HFFc6 (cell line): ENCODE measurements at places on chromosomes 1 and 21.
A peak's percentile ranks its signal among the peaks of the same experiment; 100 is the strongest.

GRCh38 chr21:45472445-45473365 is 67.7 kb downstream of the COL18A1 start:
- no peak for DNase-seq

- DNase-seq: no peak
Measured at GRCh38 chr1:61450872-61451571, 273.9 kb downstream of the TM2D1 start.

DNA sequence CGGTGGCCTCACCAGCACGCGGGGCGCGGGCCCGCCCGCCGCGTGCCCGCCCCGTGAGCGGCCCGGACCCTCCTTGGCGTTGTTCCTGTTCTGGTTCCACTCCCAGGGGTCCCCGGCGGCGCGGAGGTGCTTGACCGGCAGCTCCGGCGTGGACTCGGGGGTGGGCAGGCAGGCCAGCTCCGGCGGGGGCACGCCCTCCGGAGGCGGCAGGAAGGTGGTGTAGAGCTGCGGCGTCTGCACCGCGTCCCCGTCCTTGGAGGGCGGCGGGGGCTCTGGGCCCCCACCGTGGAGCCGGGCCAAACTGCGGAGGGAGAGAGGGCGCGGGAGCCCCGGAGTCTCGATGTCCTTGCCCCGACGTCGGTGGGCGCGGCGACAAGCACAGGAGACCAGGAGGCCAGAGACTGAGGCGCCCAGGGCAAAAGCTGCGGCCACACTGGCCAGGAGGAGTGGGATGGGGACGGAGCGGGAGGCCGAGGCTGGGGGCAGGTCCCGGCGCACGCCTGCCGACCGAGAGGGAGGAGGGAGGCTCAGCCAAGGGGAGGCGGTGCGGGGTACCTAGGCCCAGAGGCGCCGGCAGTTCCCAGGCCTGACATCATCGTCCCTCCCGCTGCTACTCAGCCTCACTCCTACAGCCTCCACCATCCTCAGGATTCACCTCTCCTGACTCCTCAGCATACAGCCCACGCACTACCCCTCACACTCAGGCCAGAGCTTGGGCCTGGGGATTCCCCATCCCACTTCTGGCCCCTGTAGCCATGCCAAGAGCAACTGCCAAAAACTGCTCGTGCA is 13.2 kb downstream of the SEMA6C start:
- no peak for DNase-seq

GRCh38 chr1:156709757-156710489 is 4.5 kb upstream of the CRABP2 start:
- DNase-seq: peak; percentile 66

- no peak for DNase-seq
Measured at GRCh38 chr1:206907304-206907991, 10.2 kb downstream of the IL24 start.

DNA sequence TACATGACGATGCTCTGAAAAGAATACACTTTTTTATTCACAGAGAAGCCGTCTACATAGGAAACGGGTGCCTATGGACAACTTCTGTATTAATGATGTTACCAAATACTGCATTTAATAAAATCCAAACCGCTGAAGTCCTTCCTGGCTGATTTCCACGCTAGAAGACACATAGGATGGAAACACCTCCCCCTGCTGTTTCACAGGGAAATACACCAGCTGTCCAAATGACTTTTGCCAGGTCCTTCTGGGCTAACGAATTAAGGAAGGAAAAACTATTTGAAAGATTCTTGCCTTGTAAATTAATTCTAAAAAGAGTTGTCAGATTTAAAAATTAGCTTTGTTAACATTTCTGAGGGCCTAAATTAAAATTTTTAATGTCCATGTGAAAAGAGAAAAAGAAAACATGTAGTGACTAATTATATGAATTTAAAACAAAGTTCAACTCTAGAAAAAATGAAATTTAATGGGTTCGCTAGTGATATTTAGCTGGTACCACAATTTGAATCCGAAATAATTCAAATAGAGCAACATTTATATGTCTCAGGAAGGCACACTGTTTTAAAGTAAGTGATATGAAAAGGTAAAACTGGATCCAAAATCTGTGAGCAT is 146.0 kb downstream of the RERE start:
- DNase-seq: peak; percentile 59

GRCh38 chr1:154497026-154497806 is 4.8 kb upstream of the TDRD10 start:
- no peak for DNase-seq

DNA sequence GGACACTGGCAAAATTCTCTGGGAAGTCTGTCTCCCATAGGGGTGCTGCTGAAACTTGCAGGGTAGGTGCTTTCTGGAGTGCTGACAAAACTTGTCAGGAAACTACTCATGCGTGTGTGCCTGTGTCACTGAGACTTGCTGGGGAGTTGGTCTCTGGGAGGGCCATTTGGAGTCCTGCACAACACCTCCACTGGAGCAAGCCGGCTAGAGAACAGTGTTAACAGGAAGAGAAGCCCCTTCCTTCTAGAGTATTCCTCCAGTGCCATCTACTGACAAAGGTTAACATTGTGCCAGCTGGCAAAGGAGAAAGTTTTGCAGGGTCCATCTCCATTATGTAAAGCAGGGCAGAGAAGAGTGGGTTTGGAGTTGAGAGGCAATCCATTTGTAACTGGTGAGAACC is 30.0 kb downstream of the ZMYM4 start:
- DNase-seq: peak; percentile 21

DNA sequence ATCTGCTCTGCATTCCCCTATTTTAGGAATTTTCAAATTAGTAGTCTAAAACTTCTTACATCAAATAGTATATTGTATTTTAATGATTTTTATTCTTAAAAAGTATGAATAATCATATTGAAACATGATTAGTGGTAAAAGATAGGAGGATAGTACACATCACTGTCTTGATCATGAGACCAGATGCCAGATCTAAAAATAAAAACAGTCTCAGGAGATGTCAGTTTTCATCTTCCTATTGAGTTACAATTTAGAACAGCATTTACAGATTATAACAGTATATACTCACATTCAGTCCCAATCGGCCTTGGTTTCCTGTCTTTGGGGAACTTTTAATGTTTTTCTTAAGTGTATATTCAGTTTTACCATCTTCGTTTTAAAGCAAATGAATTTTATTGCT is 95.9 kb downstream of the USP25 start:
- DNase-seq: no peak

DNA sequence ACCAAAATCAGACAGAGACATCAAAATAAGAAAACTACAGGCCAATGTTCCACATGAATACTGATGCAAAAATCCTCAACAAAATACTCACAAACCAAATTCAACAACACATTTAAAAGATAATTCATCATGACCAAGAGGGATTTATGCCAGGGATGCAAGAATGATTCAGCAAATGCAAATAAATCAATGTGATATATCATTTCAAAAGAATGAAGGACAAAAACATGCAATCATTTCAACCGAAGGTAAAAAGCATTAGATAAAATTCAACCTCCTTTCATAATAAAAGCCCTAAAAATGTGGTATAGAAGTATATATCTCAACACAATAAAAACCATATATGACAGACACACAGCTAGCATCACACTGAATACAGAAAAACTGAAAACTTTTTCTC is 81.5 kb upstream of the LYPLAL1 start:
- DNase-seq: peak; percentile 43

DNA sequence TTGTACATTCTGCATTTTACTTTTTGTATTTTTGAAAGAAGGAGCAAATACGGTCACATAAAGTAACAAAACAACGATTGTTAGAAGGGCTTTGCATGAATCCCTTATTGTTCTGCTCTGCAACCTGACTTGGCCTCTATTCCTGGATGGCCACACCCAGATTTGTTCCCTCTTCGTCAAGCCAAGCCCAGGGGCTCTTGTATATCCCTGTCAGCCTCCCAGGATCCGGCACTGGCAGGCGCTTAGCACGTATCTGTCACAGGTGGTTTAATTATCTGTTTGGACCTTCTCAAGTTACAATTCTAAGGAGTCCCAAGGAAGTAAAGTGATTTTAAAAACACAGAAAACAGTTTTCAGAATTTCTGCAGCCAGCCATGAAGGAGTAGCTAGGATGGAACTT is 28.0 kb downstream of the CRYAA start:
- no peak for DNase-seq

- DNase-seq: no peak
Measured at GRCh38 chr1:200638073-200638472, 17.5 kb upstream of the KIF14 start.

DNA sequence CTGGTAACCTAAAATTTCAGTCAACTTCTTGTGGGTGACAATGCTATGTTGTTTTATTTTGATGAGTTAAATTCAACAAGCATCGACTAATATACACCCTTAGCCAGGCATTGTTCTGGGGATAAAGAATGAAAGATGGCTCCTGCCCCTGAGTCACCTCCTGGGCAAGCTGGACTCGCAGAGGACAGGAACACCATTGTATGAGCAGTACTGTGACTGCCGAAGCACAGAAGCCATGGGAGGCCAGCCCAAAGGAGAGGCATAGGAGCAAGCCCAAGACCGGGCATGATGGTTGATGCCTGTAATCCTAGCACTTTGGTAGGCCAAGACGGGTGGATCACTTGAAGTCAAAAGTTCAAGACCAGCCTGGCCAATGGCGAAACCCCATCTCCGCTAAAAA is 555.2 kb downstream of the OMA1 start:
- DNase-seq: no peak

GRCh38 chr1:169059421-169059820 is 47.1 kb upstream of the ATP1B1 start:
- no peak for DNase-seq

DNA sequence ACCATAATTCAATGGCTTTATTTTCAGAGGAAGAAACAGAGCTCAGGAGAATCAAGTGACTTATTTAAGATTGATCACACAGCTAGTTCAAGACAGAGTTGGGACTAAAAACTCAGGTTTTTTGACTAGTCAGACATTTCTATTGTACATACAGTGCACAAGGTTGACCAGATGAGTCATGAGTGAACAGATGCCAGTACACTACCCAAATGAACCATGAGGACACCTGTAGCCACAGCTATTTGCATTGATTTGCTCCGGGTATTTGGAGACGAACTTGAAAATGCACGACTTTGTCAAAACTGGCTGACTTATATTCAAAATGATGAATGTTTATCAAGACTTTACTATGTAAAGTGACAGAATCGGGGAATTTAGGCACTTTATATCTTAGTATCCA is 161.7 kb upstream of the ST6GALNAC5 start:
- no peak for DNase-seq

DNA sequence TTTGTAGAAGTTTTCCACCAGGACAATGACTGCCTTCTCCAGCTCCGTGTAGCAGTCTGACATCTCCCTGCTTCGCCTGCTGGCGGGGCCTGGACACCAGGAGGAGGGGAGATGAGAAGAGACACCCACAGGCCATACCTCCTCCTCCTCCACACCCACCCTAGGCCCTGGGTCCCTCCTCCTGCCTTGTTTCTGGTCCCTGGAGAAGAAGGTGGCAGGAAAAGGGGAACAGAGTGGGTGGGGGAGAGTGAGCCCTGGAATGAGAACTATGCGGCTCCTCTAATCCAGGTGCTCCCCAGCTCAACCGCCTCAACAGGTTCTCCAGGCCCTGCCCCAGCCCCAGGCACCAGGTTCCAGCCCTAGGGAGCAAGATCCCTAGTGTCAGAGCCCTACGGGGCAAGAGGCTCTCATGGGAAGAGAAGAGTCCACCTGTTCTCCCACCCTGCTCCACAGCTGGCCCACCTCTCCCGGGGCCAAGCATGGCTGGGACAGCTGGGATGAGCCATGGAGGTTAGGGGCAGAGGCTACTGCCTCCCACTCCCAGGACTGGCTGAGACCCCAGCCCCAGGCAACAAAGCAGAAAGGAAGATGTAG is 4.8 kb downstream of the S100A16 start:
- DNase-seq: no peak

DNA sequence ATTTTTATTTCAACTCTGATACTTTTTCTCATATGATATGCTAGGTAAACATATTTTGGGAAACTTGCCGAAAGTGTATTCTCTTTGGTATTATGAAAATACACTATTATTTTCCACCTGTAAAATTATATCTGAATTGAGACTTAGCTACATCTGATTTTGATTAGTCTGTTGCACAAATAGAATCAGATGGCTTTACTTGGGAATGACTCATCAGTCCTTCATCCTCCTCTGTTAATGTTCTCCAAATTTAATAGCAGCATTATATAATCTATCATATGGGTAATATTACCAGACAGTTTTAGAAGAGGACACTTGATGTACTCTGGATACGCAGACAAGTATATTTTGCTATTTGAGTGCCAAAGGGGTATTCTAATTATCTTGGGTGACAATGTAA is 245.3 kb downstream of the CTH start:
- DNase-seq: no peak

GRCh38 chr1:54624466-54625464 is 1.4 kb upstream of the FAM151A start:
- DNase-seq: no peak
